Hematopoietic multipotent progenitor cell treated with erythropoietin and hydrocortisone succinate and interleukin-3 and kit ligand, for 4 days (in vitro differentiated cells): ENCODE measurements at places on chromosomes 13 and 19.

- peak; percentile 62 for DNase-seq
These were observed 11.0 kb downstream of the ZNF333 start for GRCh38 chr19:14700711-14701375.

DNA sequence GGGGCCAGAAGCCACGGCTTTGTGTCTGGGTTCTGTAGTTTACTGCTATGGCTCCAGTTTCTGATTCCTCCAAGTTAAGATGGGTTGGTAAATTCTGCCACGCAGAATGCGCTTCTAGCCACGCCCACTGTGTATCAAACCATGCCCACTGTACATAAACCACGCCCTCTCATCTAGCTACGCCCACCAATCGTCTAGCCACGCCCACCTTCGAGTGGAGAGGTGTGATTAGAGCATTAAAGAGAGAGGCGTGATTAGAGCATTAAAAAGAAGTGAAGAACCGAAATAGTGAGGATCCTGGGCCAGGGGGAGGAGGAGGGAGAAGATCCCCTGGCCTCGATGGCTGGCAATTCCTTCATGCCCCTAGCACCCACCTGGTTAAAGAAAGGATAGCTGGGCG lies 43.7 kb upstream of the ADGRE5 start:
- DNase-seq = peak; percentile 75

- peak; percentile 94 for DNase-seq
These were observed 13.0 kb downstream of the TMEM160 start for GRCh38 chr19:47035127-47036096.

DNA sequence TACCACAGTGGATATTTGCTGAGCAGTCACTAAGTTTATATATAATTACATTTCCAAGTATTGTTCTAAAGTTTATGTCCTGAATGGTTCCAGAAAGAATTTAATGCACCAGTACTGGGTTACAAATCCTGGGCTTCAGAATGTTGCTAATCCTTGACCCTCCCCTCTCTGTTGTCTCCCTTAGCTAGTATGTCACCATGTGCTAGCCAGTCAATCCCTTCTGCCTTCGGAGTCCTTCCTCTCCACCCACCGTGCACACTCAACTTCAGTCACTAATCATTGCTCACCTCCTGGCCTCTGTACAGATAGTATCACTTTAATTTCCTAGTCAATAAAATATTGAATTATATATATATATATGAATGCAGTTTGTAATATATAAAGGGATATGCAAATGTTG lies 7.5 kb downstream of the FAM124A start:
- no peak for DNase-seq

- DNase-seq = peak; percentile 10
These were observed 96.1 kb upstream of the MBNL2 start for GRCh38 chr13:97125810-97126738.

DNA sequence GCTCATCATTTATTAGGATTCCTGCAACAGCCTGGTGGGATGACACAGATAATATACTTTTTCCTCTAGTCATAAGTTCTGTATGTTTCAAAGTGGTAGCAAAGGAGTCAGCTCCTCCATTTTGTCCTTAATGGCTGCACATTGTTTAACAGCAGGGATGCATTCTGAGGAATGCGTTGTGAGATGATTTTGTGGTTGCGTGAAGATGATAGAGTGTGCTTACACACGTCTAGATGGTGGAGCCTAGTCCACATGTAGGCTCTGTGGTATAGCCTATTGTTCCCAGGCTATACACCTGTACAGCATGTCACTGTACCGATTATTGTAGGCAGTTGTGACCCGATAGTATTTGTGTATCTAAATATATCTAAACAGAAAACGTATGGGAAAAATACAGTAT lies 4.6 kb downstream of the SMARCA4 start:
- no peak for DNase-seq

GRCh38 chr13:38850868-38851626 lies 139.6 kb downstream of the STOML3 start:
- DNase-seq = no peak

GRCh38 chr19:40081411-40081810 lies 9.3 kb downstream of the ZNF780A start:
- DNase-seq = no peak

DNA sequence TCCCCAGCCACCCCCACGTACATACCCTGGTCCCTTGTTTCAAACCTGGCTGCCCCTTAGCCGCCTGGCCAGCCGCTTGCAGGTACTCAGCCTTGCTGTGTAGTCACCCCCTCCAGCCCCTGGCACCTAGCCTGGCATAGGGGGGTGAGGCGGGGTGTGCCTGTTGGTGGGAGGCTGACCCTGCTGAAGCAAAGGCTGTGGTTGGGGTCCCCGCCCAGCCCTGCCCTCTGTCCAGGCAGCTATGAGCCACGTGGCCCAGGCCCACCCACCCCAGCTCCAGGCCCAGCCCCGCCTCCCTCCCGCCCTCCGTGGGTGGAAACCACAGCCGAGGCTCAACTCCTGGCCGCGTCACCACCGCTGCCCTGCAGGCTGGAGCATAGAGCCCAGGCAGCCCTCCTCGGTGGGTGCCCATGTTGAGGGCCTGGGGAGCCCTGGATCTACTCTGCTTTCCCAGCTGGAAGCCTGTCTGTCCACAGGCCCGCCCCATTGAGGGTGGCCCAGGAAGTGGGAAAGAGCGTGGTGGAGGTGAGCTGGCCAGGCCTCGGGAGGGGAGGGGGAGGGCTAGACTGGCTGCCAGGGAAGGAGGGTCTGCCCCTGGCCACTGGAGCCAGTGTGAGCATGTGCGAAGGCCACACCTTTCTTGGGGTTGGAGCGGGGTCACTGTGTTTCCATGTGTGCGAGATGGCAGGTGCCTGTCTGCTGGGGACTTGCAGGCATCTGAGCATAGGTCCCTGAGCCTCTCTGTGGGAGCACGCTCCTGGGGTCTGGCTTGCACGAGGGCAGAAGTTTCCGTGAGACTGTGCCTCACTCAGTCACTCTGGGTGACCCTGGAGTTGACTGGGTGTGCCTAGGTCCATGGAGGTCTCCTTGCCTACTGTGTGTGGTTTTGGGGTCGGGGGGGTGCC lies 31.0 kb downstream of the PAK4 start:
- peak; percentile 54 for DNase-seq

DNA sequence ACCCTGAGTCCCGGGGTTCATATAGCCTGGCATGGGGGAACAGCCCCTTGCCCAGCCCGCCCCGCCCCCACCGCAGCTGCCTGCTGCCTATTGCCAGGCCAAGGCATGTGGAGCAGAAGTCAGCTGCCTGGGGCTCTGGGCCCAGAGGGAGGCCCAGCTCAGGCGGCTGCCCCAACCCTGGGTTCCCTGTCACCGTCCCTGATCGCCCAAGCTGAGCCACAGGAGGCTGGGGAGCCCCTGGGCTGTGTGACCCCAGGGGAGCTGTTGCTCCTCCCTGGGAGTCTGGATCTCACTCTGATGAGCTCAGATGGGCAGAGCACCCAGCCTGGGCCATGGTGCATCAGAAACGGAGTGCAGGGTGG lies 1.4 kb downstream of the PLIN4 start:
- DNase-seq = no peak

DNA sequence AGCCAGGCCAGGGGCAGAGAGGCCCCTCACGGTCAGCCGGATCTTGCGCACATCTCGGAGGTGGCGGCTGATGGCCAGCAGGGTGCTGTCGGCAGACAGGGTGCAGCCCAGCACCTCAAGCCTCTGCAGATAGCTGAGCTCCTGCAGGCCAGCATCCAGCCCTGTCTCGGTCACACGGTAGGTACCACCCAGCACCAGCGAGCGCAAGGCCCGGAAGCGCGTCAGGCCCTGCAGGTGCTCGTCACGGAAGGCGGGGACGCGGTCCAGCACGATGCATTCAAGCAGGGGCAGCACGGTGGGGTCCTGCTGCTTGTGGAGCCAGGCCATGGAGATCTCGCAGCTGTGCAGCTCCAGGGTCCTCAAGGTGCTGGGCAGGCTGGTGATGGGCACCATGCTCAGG lies 7.7 kb downstream of the FBXL12 start:
- DNase-seq = no peak

DNA sequence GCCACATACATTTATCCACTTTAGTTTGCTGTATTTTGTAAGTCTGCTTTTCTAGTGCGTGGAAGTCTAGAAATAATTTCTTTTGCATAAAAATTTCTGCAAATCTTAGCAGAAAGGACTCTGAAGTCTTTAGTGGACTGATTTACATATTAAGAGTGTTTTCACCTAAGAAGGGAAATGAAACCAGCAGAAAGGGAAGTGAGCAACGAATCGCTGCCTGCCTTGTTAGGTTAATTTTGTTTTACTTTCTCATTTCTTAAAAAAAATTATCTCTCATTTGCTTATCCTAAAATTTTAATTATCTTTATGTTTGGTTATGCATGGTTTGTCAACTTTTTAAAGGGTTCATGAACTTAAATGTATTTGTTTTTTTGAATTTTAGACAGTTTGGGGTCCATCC lies 767 bp upstream of the GPR18 start:
- peak; percentile 41 for DNase-seq

DNA sequence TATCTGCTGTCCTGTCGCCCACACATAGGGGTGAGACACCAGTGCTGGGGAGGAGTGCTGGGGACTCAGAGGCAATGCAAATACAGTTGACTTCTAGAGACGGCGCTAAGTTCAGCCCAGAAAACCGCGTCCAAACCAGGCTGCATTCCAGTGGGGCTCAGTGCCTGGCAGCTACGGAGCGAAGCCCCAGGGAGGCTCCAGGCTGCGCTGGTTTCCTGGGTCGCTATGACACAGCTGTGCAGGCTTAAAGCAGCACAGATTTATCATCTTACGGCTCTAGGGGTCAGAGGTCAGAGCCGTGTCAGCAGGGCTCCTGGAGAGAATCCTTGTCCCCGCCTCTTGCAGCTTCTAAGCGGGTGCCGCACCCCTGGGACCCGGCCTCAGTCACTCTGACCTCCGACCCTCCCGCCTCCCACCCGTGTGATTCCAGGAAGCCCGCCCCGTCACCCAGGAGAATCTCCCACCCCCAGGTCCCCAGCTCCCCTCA lies 61.6 kb downstream of the ANKRD10 start:
- no peak for DNase-seq

DNA sequence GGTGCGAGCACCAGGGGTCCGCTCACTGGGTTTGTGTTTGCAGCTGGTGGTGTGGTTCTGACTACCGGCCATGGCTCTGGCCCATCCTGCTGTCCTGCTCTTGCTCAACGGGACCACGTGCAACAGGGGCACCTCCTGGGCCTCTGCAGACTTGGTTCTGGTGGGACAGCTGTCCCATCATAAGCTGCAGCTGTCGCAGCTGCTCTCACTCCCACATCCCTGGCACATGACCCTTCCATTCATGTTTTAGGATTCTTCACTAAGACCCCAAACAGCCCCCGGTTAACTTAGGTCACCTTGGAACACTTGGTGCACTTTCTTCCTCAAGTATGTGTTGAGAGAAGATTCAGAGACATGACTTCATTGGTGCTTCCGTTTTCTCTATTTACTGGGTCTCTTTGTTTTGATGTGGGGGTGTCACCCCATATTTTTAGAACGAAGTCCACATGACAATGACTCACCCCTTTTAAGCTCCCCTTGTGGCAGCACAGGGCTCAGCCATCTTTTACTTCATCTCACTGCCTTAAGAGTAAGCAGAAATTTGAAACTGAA lies 68.4 kb upstream of the ARHGEF7 start:
- DNase-seq = peak; percentile 12

DNA sequence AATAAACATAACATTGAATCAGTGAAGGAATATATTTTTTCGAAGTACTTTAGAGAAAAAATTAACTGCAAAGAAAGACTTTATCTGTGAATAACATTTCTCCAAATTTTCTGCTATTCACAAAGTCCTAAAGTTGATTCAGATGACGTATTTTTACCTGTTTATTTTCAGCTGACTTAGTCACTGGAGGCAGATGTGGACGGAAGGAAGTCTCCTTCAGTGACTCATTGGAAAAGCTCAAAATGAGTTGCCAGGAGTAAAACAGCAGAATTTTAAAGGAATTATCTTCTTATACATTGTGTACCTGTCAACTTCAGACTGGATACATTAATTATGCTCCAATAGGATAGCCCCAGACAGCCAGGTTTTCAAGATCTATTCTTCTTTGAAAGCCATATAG lies 679.3 kb upstream of the GPC6 start:
- no peak for DNase-seq

- no peak for DNase-seq
These were observed 60.2 kb upstream of the RFC3 start for GRCh38 chr13:33757713-33758112.
